A549 (cell line): ENCODE measurements at places on chromosomes 6 and 20. TPM values are rescaled to one million over a fixed set of nuclear protein-coding genes. Genes with fewer than 3 reads are reported as not detected.

Gene CEBPB
- polyA plus RNA-seq, result 58.9 to 74.0 TPM (median 66.6 TPM) in 3 replicates

Gene TBX18
- 18.4 to 20.8 TPM (median 19.3 TPM) in 3 replicates for polyA plus RNA-seq

Gene ALDH8A1
- polyA plus RNA-seq, result 0.18 to 0.38 TPM (median 0.29 TPM) in 3 replicates

Gene GATA5
- 0.45 to 0.82 TPM (median 0.72 TPM) in 3 replicates for polyA plus RNA-seq

Gene FGD2
- not detected in 3 replicates for polyA plus RNA-seq

Gene SAMD5
- polyA plus RNA-seq, result 0.67 to 0.91 TPM (median 0.79 TPM) in 3 replicates

Gene ADISSP
- 93.2 to 104 TPM (median 95.2 TPM) in 3 replicates for polyA plus RNA-seq

Gene TGM2
- 348 to 469 TPM (median 441 TPM) in 3 replicates for polyA plus RNA-seq

Gene RAD21L1
- not detected in 3 replicates for polyA plus RNA-seq

Gene LPA
- not detected in 3 replicates for polyA plus RNA-seq

Gene OVOL2
- 0.07 to 0.16 TPM in 2 of 3 replicates, not detected in the other for polyA plus RNA-seq

Gene WFDC5
- not detected in 3 replicates for polyA plus RNA-seq

Gene BMP7
- 0.09 to 0.22 TPM (median 0.18 TPM) in 3 replicates for polyA plus RNA-seq

Gene SLC22A16
- polyA plus RNA-seq, result not detected in 3 replicates

Gene TMC2
- polyA plus RNA-seq, result not detected in 3 replicates

Gene ZBTB46
- 0.32 to 0.43 TPM (median 0.42 TPM) in 3 replicates for polyA plus RNA-seq

Gene POU3F2
- not detected in 3 replicates for polyA plus RNA-seq

Gene LINC00237
- polyA plus RNA-seq, result not detected in 3 replicates

Gene PTCHD4
- 0.15 to 0.16 TPM (median 0.15 TPM) in 3 replicates for polyA plus RNA-seq

Gene ULBP1
- 0.89 to 1.2 TPM (median 1.1 TPM) in 3 replicates for polyA plus RNA-seq

Gene DYNLT2
- 1.1 to 1.4 TPM (median 1.1 TPM) in 3 replicates for polyA plus RNA-seq

Gene POPDC3
- 19.7 to 21.9 TPM (median 19.9 TPM) in 3 replicates for polyA plus RNA-seq

Gene TREML2
- polyA plus RNA-seq, result not detected in 3 replicates

Gene CGAS
- 4.7 to 4.9 TPM (median 4.9 TPM) in 3 replicates for polyA plus RNA-seq

Gene KHDC1
- polyA plus RNA-seq, result 4.5 to 4.7 TPM (median 4.5 TPM) in 3 replicates

Gene VWA7
- 0.95 to 1.1 TPM (median 0.98 TPM) in 3 replicates for polyA plus RNA-seq

Gene RNF217
- 4.7 to 9.9 TPM (median 5.7 TPM) in 3 replicates for polyA plus RNA-seq

Gene SLC17A3
- 3.8 to 5.3 TPM (median 4.4 TPM) in 3 replicates for polyA plus RNA-seq

Gene CASS4
- polyA plus RNA-seq, result 0.03 to 0.09 TPM (median 0.07 TPM) in 3 replicates

Gene C20orf144
- polyA plus RNA-seq, result 0.09 to 0.12 TPM (median 0.12 TPM) in 3 replicates

Gene DST
- polyA plus RNA-seq, result 32.4 to 41.6 TPM (median 37.5 TPM) in 3 replicates

Gene PRR18
- 0.04 to 0.08 TPM (median 0.08 TPM) in 3 replicates for polyA plus RNA-seq

Gene PTCRA
- not detected in 3 replicates for polyA plus RNA-seq

Gene SIRPB1
- 0.35 to 0.56 TPM (median 0.45 TPM) in 3 replicates for polyA plus RNA-seq

Gene SAMD3
- not detected in 3 replicates for polyA plus RNA-seq

Gene EEF1A2
- 128 to 141 TPM (median 129 TPM) in 3 replicates for polyA plus RNA-seq

Gene BICRAL
- polyA plus RNA-seq, result 2.9 to 3.5 TPM (median 3.3 TPM) in 3 replicates

Gene MAS1
- polyA plus RNA-seq, result not detected in 3 replicates

Gene C20orf204
- 0.49 to 0.69 TPM (median 0.59 TPM) in 3 replicates for polyA plus RNA-seq

Gene VIP
- polyA plus RNA-seq, result not detected in 3 replicates

Gene BEND3
- polyA plus RNA-seq, result 2.3 to 2.7 TPM (median 2.4 TPM) in 3 replicates

Gene FAXC
- polyA plus RNA-seq, result 5.1 to 5.8 TPM (median 5.2 TPM) in 3 replicates

Gene PGM3
- 37.3 to 42.5 TPM (median 40.2 TPM) in 3 replicates for polyA plus RNA-seq

Gene SIRPG
- not detected in 3 replicates for polyA plus RNA-seq

Gene UNC93A
- polyA plus RNA-seq, result not detected in 3 replicates

Gene AGER
- 1.4 to 2.4 TPM (median 2.1 TPM) in 3 replicates for polyA plus RNA-seq

Gene ZKSCAN3
- polyA plus RNA-seq, result 1.5 to 1.6 TPM (median 1.6 TPM) in 3 replicates

Gene TSPO2
- not detected in 3 replicates for polyA plus RNA-seq
